ENCODE measurements at places on chromosomes 4 and X. TPM values are rescaled to one million over a fixed set of nuclear protein-coding genes. Genes with fewer than 3 reads are reported as not detected.
A peak's percentile ranks its signal among the peaks of the same experiment; 100 is the strongest.

CLGN gene
- total RNA-seq, result 0.35 TPM

DNA sequence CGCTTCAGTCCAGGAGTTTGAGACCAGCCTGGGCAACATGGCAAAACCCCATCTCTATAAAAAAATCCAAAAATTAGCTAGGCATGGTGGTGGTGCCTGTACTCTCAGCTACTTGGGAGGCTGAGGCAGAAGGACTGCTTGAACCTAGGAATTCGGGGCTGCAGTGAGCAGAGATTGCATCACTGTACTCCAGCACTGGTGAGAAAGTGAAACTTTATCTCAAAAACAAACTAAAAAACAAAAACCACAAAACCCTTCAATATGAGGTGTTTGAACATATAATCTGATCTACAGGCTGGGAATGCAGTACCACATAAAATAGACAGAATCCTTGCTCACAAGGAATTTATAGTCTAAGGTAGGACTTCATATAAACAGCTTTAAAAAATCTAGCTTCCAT is 103.9 kb downstream of the PDS5A start:
- H3K4me3 ChIP-seq, result no peak overlapping the region
- no peak for DNase-seq
- H3K27ac ChIP-seq, result no peak overlapping the region
- H3K36me3 ChIP-seq, result no peaks in the 10 kb centered on the region
- H3K4me1 ChIP-seq, result no peaks in the 10 kb centered on the region

PAGE5 gene
- not detected for total RNA-seq

TEX13D gene
- total RNA-seq, result not detected

GRCh38 chrX:103585411-103586313 is at the start of gene TCEAL4:
Gene TCEAL4 (plus strand): TSS chrX:103585515. CDS start chrX:103586676, 1,161 bp downstream.
- peak within 1 kb of the TSS; percentile 56 for H3K4me3 ChIP-seq
- no peaks in the 10 kb centered on the region for H3K27me3 ChIP-seq
- H3K36me3 ChIP-seq, result no peaks in the 10 kb centered on the region

DNA sequence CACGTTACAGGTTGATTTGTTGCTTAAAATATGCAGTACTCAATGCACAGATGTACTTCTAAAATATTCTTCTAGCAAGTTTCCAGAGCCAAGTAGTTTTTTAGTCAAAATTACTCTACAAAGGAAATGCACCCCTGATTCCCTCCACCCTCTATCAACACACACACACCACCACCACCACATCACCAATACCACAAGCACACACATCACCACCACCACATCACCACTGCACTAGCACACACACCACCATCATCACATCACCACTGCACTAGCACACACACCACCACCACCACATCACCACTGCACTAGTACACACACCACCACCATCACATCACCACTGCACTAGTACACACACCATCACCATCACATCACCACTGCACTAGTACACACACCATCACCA is 105.2 kb upstream of the FRG1 start:
- no peaks in the 10 kb centered on the region for H3K36me3 ChIP-seq
- H3K4me1 ChIP-seq, result no peaks in the 10 kb centered on the region
- no peaks in the 10 kb centered on the region for H3K27me3 ChIP-seq
- no peak for DNase-seq
- H3K27ac ChIP-seq, result no peak overlapping the region

Measured in ovary (tissue), 10 donors.